NCI-H1436 (cell line): ENCODE measurements at places on chromosomes 3 and 15.

GRCh38 chr3:149495581-149496125 is 21.2 kb downstream of the TM4SF4 start:
- DNase-seq = no peak

GRCh38 chr15:99126131-99126588 is 21.3 kb downstream of the SYNM start:
- DNase-seq = no peak

DNA sequence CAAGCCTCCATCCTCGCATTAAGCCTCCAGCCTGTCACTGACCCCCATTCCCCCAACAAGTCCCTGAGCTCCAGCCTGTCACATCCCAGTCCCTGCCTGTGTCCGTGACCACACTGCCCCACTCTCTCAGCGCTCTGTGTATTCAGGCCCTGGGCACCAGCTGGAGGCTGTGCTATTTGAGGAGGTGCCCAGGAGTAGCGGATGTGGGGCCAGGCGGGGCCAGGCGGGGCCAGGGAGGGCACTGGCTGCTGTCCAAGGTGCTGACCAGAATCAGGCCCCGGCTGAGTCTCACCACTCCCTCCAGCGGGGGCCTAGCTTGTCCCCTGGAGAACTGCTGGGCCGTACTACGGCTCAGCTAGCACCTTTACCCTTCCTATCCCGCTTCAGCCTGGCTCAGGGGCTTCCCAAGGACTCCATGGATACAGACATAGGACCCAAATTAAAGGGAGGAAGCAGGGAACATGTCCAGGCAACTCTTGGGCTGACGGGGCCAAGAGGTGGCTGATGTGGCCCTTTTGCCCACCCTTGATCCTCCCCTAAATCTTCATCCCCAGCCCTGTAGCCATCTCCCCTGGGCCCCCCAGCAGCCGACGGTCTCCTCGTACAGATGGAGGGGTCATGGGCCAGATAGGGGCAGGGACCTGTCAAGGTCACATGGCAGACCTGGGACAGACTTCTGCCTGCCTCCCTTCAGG is 1.1 kb downstream of the HHATL start:
- no peak for DNase-seq

DNA sequence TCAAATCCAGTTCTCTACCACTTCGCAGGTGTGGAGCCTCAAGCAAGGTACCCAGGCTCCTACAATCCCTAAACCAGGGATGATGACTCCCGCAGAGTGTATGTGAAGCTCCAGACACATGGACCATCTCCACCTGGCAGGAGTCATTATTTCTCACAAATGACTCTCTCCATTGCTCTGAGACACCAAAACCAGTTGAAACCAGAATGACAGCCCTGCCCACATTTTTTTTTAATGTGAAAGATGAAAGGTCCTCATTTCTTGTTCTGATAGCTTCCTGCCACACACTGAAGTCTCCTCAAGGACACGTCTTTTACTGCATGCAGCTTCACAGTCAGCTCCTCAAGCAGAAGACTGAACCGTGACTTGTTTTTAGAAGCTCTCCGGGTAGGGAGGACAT is 61.4 kb upstream of the ZBTB38 start:
- DNase-seq = no peak

GRCh38 chr15:60374628-60375081 is 23.1 kb downstream of the ANXA2 start:
- DNase-seq = peak; percentile 83

DNA sequence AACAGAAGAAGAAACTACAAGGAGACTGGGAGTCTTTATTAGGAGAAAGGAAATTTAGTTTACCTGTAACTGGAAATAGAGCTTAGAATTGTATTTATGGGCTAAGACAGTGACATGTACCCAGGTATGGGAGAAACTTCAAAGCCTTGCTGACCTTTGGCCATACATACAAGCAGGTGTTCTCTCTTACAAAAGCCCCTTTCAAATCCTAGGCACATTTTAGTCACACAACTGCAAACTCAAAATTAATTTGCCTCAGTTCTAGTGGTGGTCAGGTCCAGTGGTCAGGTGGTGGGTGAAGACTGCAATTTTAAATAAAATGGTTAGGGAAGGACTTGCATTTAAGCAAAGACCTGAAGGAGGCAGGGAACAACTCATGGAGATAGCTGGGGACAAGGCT is 30.4 kb downstream of the GATM start:
- no peak for DNase-seq

DNA sequence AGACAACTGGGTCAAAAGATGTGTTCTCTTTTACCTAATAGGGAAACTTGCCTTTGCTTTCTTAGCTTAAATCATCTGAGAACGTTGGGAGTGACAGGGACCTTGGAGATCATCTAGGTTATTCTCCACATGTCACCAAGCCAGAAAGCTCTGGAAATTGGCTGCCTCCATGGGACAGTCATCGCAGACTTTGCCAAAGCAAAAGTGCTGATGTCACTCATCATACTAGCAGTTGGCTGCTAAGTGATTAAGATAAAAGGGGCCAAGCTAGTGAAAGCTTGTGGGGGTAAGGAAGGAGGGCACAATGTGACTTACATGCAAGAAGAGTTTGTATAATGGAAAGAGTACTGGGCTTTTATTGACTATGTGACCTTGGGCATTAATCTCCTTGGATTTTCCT is 198.0 kb upstream of the PFN2 start:
- no peak for DNase-seq

DNA sequence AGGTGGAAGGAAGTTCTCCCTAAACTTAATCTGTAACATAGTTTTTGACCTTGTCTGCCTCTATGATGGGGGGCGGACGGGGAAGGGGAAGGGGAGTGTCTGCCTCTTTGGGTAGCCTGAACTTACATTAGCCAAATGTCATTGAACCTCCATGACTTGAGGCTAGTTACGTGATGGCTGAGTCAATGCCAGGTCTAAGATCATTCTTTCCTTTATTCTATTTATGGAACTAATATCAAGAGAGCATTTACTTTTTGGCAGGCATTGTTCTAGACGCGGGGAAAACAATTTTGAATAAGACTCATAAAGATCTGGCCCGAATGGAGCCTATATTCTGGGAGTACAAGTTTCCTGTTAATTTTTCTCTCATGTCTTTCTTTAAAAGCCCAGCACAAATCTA is 340.7 kb upstream of the C2CD4B start:
- DNase-seq = no peak

DNA sequence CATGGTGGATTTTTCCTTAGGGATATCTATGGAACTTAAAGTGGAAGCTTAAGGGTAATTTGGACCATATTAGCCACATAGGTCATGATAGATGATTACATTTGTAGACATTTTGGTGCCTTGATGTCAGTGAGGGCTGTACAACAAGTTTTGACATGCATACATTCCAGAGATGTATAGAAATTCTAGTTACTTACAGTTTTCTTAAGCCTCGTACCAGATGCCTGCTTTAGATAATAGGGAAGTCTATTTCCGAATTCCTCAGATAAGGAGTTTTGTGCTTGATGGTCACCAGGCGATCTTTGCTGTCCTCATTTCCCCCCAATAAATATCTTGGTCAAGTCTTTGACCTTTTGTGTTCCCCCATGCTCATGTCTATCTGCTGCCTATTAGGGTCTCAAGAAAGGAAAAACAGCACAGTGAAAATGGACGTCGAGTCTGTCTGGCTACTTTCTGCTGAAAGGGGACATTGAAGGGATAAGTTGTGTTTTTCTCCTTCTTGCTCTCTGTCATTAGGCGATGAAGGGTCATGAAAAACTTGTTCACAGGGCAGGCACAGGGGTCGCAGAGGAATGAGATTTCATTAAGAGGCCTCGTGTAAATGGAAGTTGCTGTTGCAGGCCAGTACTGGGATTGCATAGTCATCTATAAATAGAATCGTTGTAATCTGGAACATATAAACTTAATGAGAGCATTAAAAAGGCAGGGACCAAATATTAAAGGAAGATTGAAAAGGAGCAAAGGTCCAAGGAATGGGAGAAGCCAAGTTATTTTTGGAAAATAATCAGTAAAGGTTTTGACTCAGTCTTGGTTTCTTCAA is 20.0 kb upstream of the SENP7 start:
- no peak for DNase-seq
